Stimulated activated CD8-positive, alpha-beta memory T cell treated with anti-CD3 and anti-CD28 coated beads, Interleukin-4, amount 100 ng/mL, for 4 hours (primary cell): ENCODE measurements at places on chromosomes 1 and 21.

- no peak for DNase-seq
Observed at GRCh38 chr21:15839601-15840000, 109.8 kb downstream of the USP25 start.

- DNase-seq: no peak
Observed at GRCh38 chr1:184745929-184746638, 8.6 kb downstream of the EDEM3 start.

DNA sequence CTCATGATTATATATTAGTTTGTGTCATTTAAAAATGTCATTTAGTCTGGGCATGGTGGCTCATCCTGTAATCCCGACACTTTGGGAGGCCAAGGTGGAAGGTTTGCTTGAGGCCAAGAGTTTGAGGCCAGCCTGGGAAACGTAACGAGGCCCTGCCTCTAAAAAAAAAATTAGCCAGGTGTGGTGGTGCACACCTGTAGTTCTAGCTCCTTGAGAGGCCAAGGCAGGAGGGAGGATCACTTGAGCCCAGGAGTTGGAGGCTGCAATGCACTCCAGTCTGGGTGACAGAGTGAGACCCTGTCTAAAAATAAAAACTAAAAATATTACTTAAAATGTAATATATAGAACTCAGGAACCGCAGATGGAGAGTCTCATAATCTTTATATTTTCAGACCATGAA lies 34.6 kb downstream of the RUNX3 start:
- DNase-seq: no peak

GRCh38 chr1:18548643-18549042 lies 67.9 kb downstream of the KLHDC7A start:
- no peak for DNase-seq

- no peak for DNase-seq
Observed at GRCh38 chr1:63027176-63027575, 243.2 kb downstream of the ATG4C start.

DNA sequence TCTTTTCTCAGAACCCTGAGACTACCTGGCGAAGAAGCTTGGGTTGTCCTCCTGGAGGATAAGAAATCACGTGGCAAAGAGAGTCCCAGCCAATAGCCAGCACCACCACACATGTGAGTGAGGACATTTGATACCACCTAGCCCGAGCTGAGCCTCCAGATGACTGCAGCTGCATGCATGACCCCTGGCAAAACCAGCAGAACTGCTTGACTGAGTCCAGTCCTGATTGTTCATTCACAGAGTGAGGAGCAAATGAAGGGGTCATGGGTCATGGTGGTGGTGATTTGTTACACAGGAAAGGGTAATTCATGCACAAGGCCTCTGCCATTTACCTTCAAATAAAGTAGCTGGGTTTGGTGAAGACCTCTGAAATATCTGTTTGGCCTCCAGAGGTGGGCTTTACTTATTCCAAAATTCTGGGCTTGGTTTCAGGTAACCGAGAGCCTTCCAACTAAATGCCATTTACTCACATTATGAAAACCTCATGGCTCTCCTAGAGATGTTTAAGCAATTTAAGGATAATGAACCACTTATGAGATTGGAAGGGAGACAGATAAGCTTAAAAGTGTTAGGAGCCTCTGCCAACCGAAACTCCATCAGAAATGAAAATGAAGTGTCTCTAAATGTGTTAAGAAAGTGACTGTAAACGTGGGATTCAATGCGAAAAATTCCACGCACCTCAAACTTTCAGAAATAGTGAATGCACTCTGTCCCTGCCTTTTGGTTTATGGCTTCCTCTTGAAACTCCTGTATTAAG lies 163.3 kb downstream of the SLC35F3 start:
- DNase-seq: no peak

DNA sequence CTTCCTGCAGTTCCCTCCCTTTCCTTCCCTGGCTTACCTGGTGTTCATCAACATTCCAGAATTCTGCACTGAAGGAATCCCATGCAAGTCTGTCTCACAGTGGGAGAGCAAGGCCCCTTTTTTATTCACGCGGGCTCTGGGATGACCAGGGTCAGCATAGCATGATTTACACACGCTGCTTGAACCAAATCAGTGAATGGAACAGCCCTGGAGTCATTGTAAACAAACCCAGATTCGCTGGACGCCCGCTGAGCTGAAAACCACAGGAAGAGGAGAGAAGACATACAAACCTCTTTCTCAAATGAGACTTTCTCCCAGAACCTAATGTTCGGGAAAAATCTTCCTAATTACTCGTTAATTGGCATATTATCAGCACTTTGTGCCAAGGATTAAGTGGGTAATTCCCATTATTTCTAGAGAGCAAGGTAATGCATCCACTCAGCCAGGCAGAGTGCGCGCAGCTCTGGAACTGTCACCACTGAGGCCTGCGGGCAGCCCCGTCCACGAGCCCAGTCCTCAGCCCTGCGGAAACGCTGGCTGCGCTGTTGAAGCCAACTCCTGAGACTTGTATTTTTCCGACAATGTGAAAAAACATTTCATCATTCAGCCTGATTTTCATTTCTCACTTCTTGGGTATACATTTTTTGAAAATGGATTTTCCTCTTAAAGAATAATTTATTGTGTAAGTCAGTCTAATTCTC lies 140.0 kb downstream of the ETS2 start:
- DNase-seq: no peak

GRCh38 chr1:68495968-68496679 lies 758 bp downstream of the DEPDC1 start:
- no peak for DNase-seq

GRCh38 chr1:184618851-184619250 lies 135.8 kb downstream of the EDEM3 start:
- DNase-seq: no peak

- no peak for DNase-seq
Observed at GRCh38 chr1:24878775-24879742, 51.0 kb downstream of the RUNX3 start.

GRCh38 chr1:190858140-190858539 lies 380.5 kb upstream of the BRINP3 start:
- DNase-seq: no peak

DNA sequence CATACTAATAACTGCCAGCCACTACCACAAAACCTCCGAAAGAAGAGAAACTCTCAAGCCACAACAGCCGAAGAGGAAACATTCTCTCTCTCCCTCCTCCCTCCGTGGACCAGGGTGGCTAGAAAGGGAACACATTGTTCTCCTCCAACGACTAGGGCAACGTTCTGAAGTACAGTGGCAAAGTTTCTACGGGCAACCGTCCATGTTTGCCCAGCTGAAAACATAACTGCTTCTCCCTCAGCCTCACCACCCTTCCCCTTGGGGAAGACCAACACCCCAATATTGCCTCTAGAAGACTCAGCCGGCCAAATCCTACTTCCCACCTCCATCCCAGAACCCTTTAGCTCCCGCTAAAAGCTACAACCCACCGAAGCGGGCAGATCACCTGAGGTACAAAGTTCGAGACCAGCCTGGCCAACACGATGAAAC lies 2.0 kb downstream of the GLUL start:
- DNase-seq: no peak

DNA sequence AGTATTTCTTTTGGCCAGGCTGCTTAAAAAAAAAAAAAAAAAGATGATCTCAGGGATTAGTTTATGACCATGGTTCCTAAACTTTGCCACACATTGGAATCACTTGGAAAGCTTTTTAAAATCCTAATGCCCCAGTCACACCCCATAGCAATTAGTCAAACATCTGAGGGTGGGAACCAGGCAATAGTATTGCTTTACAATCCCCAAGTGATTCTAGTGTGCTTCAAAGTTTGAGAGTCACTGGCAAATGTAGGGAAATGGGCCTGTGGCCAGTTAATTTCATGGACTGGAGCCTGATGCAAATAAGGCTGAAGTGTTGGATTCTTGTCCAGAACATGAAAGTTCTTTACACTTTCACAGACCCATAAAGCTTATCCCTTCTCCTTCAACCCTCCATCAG lies 374.6 kb upstream of the ESRRG start:
- DNase-seq: no peak

DNA sequence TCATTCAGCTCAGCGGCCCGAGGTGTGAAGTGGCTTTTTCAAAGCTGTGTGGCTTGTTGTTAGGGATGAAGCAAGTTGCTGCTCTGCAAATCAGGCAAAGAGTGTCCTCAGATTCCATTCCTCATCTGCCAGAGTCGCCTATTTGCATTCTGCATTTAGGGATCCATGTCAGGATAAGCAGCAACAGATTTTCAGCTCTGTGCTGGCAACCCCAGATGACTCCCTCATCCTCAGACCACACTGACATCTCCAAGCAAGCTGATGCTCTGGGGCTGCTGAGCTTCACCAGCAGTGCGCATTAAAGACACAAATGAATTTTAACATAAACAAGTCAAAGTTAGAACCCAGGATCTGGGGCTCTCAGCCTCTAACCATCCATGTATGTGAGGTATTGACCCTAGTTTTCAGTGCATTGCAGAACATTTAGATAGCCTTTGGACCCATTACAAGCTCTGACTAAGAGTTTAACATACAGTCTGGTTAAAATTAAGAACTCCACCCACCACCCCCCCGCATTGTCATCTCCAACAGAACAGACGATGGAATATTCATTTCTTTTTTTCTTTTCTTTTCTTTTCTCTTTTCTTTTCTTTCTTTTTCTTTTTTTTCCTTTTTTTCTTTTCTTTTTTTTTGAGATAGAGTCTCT lies 10.9 kb downstream of the CFAP107 start:
- no peak for DNase-seq

DNA sequence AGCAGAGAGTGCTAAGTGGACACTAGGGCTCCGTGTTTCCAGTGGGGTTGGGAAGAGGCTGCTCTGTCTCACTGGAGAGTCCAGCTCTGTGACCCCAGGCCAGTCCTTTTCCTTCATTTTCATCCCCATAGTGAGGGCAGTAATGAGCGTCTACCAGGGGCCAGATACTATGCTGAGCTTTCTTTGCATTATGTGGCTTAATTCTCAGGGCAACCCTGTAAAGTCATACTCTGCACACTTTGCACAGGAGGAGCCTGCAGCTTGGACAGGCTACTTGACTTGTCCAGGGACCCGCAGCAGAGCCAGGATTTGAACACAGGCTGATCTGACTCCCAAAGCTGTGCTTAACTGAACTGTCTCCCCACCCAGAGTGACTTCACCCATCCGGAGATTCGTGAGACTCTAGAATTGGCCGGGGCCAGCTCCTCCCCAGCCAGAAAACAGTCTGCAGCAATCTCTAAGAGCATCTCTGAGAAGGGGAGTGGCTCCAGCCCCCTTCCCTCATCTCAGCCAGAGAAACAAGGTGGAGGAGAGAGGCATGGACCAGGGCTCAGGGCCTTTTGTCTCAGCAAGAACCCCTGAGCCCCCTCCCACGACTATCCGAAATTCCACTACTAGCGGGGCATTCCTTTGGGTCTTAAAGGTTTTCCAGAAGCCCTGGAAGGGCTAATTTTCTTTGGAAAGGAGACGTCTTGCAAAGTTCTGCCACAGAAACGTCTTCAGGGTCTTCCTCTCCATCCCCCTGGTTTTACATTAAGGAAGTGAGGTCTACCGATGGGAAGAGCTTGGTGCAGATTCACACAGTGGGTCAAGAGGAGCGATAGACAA lies 866 bp upstream of the FNDC5 start:
- DNase-seq: no peak

DNA sequence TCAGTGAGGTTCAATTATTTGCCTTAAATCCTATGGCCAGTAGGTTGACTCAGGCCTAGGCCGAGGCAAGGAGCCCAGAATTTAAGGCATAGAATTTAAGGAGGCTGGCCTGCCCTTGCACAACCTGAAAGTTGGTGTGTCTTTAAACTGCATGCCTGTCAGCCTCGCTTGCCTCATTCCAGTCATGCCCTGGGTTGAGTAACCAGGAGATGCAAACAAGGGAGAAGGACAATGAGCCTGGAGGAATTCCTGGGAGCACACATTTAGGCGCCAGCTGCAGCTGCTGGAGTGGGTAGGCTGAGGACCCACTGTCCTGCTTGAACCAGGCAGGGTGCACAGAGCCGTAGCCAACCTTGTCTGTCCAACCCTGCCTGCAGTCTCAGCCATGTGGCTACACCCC lies 11.7 kb downstream of the CD2 start:
- DNase-seq: no peak

DNA sequence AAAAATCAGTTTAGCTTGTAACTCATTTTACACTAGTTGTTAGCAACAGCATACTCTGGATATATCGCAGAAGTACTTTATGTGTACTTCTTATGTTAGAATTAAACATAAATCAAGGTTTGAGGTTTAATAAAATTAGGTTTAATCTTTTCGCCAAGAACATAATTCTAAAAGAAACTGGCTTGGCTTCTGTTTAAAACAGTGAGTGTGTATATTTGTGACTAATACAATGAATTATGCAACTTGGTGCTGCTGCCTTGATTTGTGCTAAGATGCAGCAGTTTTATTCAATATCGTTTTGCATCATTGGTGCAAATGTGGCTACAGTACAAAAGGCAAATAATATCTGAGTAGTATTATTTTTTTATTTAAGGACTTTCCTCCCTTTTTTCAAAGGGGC lies 44.8 kb downstream of the USP25 start:
- no peak for DNase-seq

DNA sequence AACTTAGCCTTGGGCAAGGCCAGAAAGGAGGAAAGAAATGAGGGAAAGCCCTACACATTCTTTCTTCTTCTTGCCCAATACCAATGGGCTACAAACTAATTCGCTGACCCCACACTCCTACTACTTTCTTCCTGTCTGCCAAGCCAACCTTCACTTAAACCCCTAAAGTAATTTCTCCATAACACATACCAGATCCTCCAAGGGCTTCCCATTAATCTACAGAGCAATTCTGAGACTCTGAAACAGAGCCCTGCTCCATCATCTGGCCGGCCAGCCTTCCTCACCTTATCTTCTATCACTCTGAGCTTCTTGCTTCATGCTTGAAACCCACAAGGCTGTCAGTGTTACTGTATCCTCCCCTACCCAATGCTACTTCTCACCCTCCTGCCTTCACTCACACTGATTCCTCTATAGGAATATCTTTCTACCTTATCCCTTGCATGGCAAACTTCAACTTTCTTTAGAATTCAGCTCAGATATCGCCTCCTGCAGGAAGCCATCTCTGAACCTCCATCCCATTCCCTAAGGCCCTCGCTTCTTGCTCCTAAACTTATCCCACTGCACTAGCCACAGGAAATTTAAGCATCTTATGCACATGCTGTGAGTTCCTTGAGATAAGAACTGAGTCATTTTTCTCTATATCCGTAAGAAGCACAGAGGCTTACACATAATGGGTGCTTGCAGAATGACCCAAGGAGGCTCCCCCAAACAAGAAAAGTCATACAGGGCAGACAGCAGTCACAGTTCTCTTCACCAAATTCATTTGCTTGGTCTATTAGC lies 81.9 kb downstream of the JAK1 start:
- DNase-seq: no peak
